ENCODE measurements at places on chromosomes 2 and 18. TPM values are rescaled to one million over a fixed set of nuclear protein-coding genes. Genes with fewer than 3 reads are reported as not detected.

DNA sequence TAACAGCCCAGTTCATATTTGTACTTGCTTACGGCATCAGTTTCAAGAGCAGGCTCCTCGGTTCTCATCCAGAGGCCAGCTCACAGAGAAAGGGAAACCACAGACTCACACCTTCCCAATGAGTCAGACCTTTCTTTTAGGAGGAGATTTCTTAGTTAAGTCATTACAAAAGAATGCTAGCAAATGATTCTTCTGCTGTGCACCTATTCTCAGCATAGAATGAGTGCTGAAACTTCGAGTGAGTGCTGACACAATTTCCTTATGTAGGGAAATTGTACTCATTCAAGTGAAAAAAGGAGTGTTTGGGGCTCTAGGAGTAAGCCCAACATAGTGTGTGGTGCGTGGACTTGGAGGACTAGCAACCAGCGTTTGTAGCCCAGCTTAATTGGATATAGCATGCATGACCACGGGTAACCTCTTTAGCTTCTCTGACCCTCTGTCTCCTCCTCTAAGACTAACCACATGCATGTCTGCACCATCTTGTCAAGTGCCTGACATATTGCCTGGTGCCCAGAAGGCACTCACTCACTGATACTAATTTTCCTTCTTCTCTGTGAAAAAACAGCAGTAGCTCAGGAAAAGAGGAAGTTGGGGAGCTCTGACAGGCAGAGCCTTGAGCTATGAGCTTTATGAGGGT lies 87.0 kb downstream of the ALPK2 start:
- H3K27me3 ChIP-seq: no peaks in the 10 kb centered on the region
- H3K4me3 ChIP-seq: no peak overlapping the region
- no peaks in the 10 kb centered on the region for H3K36me3 ChIP-seq
- H3K27ac ChIP-seq: no peak overlapping the region

- peaks cover 9% of the 10 kb centered on the region for H3K4me1 ChIP-seq
- H3K4me3 ChIP-seq: no peak overlapping the region
- no peaks in the 10 kb centered on the region for H3K36me3 ChIP-seq
- no peaks in the 10 kb centered on the region for H3K27me3 ChIP-seq
- H3K27ac ChIP-seq: no peak overlapping the region
- no peak for DNase-seq
These were observed 168.6 kb upstream of the SIX2 start for GRCh38 chr2:45177870-45178269.

SPC25 gene
- 9.8 TPM for polyA plus RNA-seq

DNA sequence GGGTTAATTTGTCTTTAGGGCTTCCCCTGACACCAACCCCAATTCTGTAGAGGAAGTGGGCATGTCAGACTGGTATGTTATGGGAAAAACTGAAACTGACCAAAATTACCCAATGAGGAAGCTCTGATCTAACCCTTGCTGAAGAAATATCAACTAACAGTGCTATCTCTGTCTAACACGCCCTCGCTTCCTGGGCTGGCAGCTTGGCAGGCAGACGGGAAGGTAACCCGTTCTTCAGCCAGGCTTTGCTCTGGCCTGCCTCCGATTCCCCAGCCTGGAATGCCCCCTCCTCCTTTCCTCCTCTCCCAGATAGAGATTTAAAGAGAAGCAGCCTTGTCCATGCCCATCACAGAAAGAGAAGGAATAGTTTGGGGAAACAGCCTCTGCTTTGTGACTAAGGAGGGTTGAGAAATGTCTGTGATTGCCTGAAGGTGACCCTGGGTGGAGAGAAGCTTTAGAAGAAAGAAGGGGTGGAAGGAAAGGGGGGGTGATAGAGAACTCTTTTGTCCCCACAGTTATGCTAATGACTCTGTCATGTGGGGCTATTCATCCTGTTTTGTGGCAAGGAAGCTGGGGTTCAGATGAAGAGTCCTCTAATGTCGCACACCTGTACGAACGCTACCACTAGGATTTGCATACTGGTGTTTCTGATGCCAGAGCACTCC lies 15.4 kb downstream of the HK2 start:
- H3K4me1 ChIP-seq: peaks cover 16% of the 10 kb centered on the region
- H3K27me3 ChIP-seq: no peaks in the 10 kb centered on the region
- peak; percentile 40 for DNase-seq
- H3K36me3 ChIP-seq: peaks cover under 1% of the 10 kb centered on the region
- H3K27ac ChIP-seq: no peak overlapping the region

KCNS3 gene
- 7.4 TPM for polyA plus RNA-seq

AGXT gene
- polyA plus RNA-seq: not detected
